Memory B cell (primary cell): ENCODE measurements at places on chromosomes 5 and 9.

GRCh38 chr9:121900163-121900562 lies 192.9 kb downstream of the TTLL11 start:
- no peak overlapping the region for H3K27ac ChIP-seq
- H3K36me3 ChIP-seq = peaks cover 5% of the 10 kb centered on the region
- H3K4me1 ChIP-seq = no peaks in the 10 kb centered on the region
- no peak for DNase-seq

DNA sequence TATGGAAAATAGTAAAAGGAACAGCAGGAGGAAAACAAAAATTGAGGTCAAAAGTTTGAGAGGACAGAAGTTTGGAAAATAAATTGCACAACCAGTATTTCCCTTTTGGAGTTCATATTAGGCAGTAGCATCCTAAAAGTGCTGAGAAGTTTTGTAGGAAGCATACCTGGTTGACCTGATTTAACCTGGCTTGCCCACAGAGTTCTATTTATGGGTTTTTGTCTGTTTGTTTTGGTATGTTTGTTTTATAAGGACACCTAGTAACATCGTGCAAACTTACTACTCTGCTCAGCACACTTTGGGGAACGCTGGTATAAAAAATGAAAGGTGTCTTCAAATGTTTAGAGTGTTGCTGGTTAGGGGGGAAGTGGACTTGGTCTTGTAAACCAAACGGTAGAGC lies 15.1 kb downstream of the ADRB2 start:
- H3K4me1 ChIP-seq = peaks cover 41% of the 10 kb centered on the region
- DNase-seq = no peak
- H3K36me3 ChIP-seq = peaks cover 18% of the 10 kb centered on the region
- no peak overlapping the region for H3K4me3 ChIP-seq

DNA sequence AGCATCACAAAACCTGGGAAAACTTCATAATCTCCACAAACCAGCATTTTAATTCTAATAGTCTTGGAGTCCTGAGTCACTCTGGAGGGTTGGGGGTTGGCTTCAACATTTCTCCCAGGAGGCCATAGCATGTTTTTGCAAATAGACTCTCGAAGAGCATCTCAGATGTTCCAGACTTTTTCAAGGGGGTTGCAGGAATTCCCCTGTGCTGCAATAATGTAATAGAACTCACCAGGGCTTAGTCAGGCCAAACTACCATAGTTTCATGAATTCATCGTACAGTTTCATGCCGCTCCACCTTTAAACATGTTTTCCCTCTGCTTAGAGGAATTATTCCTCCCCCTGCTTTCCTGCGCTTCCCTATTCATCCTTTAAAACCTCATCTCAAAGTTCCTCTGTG lies 499.5 kb upstream of the KLF4 start:
- H3K36me3 ChIP-seq = no peaks in the 10 kb centered on the region
- H3K4me3 ChIP-seq = no peak overlapping the region
- no peaks in the 10 kb centered on the region for H3K4me1 ChIP-seq

DNA sequence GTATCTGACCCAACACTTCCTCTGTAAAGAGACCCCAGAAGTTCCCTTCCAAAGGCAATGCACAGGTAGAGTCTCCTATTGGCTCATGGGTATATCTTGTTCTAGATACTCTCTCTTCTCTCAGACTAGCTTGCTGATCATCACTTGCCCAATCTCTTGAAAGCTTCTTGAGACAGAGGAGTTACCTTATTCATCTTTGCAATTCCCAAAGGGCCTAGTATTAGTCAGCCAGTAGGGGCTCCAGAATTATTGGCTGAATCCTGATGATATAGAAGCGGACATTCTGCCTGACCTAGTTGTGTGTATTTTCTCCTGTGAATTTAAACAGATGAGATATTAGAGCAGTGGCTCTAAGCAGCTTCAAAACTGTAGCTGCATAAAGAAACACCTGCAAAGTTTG lies 304.0 kb upstream of the KLF4 start:
- peaks cover 3% of the 10 kb centered on the region for H3K27me3 ChIP-seq
- no peak overlapping the region for H3K27ac ChIP-seq
- no peak overlapping the region for H3K4me3 ChIP-seq
- no peak for DNase-seq

DNA sequence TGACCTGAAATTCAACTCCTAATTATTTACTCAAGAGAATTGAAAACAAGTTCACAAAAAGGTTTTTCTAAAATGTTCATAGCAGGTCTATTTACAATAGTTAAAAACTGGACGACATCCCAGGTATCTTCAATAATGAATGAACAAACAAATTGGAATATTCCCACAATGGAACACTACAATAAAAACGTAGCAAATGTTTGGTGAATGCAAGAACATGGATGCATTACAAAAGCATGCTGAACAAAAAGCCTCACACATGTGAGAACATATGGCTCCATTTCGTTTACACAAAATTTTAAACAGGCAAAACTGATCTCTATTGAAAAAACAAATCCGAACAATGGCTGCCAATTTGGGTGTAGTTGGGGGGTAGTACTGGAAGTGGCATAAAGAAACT lies 669.9 kb downstream of the MTRR start:
- H3K4me1 ChIP-seq = no peaks in the 10 kb centered on the region
- no peaks in the 10 kb centered on the region for H3K36me3 ChIP-seq
- no peak overlapping the region for H3K27ac ChIP-seq
- peaks cover 3% of the 10 kb centered on the region for H3K27me3 ChIP-seq
- no peak for DNase-seq

DNA sequence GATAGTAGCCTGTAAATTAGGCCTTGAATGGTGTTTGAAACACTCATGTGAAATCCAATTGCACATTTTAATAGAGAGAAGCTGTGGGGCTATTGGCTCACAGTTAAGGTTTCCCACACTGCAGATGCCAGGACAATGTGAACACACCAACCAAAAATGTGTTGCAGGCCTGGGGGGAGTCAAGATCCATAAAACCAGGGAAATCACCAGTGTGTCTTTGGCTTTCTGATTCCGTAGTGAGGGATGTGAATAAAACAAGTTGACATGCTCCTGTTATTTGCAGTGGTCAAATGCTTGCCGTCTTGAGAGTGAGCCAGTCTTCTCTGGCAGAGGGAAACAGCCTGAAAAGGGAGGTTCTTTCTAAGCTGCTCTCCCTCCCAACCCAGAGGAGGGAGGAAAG lies 79.0 kb downstream of the ZNF462 start:
- H3K36me3 ChIP-seq = no peaks in the 10 kb centered on the region
- no peaks in the 10 kb centered on the region for H3K4me1 ChIP-seq
- H3K27ac ChIP-seq = no peak overlapping the region
- no peak for DNase-seq
- no peaks in the 10 kb centered on the region for H3K27me3 ChIP-seq

GRCh38 chr9:113530022-113530635 lies 66.6 kb downstream of the RGS3 start:
- no peak overlapping the region for H3K4me3 ChIP-seq
- no peaks in the 10 kb centered on the region for H3K27me3 ChIP-seq
- H3K4me1 ChIP-seq = no peaks in the 10 kb centered on the region
- no peak overlapping the region for H3K27ac ChIP-seq
- no peak for DNase-seq

- DNase-seq = no peak
- no peak overlapping the region for H3K4me3 ChIP-seq
- H3K27me3 ChIP-seq = no peaks in the 10 kb centered on the region
Observed at GRCh38 chr9:126886034-126886822, 25.8 kb downstream of the ZBTB34 start.

DNA sequence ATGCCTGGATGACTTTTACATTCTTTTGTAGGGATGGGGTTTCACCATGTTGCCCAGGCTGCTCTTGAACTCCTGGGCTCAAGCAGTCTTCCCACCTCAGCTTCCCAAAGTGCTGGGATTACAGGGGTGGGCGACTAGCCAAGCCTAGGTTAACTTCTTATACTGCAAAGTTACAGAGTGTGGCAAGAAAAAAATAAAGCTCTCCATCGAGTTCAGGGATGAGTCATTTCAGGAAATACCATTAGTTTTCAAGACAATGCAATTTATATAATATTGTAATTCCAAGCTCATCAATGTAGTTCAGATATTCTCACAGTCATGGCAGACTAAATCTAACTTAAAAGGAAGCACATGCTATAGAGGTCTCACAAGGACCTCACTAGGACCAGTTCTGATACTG lies 11.5 kb upstream of the ABO start:
- H3K27me3 ChIP-seq = peaks cover 3% of the 10 kb centered on the region
- no peak overlapping the region for H3K27ac ChIP-seq
- DNase-seq = no peak
